ENCODE measurements at places on chromosomes 1 and 21. TPM values are rescaled to one million over a fixed set of nuclear protein-coding genes. Genes with fewer than 3 reads are reported as not detected.

DNA sequence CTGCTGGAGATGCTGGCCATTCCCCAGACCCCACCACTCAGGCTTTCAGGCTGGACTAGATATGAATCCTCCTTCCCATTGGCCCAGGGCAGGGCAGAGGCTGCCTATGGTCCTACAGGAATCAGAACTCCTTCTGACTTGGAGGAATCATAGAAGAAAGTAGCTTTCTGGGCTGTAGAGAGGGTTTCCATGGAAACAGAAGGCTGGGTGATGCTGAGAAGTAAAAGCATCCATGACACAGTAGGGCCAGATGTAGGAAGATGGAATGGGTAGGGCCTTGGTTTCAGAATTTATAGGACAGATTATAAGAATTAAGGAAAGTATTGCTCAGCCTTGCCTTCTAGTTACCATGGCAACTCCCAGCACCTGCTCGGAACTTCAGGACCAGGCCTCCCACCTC lies 9.0 kb downstream of the NT5C1A start:
- H3K36me3 ChIP-seq = no peaks in the 10 kb centered on the region
- H3K27ac ChIP-seq = no peak overlapping the region
- no peak overlapping the region for H3K4me3 ChIP-seq

DNA sequence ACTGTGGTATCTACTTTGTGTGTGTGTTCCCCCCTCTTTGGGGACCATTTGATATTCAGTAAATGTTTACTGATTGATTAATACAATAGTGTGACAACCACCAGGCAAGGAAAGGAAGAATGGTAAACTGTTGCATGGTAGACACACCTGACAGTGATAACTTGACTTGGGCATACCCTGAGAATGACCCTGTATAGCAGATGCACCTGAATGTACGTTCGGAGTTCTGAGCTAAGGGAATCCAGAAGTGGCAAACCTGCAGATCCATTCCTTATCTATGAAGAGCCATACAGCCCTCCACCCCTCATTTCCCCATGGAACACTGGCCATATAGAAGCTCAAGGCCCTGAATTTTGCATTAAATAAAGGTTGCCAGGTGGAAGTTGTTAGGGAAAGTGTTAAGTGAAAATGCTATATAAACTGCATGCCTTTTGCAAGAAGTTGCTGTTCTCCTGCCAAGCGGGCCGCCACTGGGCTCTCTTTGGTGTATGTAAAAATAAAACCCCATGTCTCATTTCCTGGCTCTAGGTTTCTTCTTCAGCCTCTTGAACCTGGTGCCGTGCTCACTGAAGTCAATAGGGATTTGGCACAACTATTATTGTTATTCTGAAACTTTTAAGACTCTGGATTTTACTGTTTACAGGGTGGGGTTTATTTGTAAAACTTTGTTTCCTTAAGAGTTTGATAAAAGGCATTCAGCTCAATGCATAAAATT lies 32.6 kb upstream of the DENND1B start:
- no peaks in the 10 kb centered on the region for H3K36me3 ChIP-seq
- H3K27me3 ChIP-seq = no peaks in the 10 kb centered on the region
- no peak for DNase-seq
- no peak overlapping the region for H3K27ac ChIP-seq

DNA sequence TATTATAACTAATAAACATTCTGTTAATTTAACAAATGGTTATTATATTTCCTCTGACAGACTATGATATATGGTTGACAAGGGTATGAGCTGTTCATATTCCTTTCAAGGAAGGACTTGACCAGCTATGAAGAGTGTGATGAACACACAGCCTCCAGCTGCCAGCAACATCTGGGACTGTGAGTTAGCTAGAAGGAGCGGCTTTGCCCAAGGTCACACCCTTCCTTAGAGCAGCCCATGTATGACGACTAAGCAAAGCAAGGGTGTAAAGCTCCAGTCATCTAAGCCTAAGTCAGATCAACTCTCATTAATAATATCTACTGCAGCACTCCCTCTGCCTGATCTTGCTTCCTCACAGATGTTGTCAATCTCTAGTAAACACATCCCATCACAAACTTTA lies 355.4 kb downstream of the PLPP3 start:
- H3K4me1 ChIP-seq = no peaks in the 10 kb centered on the region
- H3K36me3 ChIP-seq = no peaks in the 10 kb centered on the region
- H3K4me3 ChIP-seq = no peak overlapping the region
- H3K27me3 ChIP-seq = no peaks in the 10 kb centered on the region
- DNase-seq = no peak

DNA sequence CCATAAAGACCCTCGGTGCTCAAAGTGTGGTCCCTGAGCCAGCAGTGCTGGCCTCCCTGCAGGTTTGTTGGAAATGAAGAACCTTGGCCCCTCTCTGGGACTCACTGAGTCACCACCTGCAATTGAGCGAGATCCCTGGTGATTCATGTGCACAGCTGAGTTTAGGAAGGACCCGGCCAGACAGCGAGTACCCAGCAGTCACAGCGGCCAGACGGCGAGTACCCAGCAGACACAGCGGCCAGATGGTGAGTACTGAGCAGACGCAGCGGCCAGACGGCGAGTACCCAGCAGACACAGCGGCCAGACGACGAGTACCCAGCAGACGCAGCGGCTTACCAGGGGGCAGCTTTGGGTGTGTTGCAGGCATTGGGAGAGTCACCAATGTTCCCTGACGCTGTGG lies 123.8 kb downstream of the PRDM16 start:
- H3K4me1 ChIP-seq = no peaks in the 10 kb centered on the region
- H3K27ac ChIP-seq = no peak overlapping the region
- no peaks in the 10 kb centered on the region for H3K27me3 ChIP-seq
- no peaks in the 10 kb centered on the region for H3K36me3 ChIP-seq

GRCh38 chr1:9249534-9250410 lies 15.2 kb downstream of the H6PD start:
- no peak overlapping the region for H3K4me3 ChIP-seq
- DNase-seq = peak; percentile 96
- H3K27ac ChIP-seq = peak overlapping the region; percentile 11
- peaks cover 14% of the 10 kb centered on the region for H3K4me1 ChIP-seq
- no peaks in the 10 kb centered on the region for H3K36me3 ChIP-seq
- no peaks in the 10 kb centered on the region for H3K27me3 ChIP-seq

DNA sequence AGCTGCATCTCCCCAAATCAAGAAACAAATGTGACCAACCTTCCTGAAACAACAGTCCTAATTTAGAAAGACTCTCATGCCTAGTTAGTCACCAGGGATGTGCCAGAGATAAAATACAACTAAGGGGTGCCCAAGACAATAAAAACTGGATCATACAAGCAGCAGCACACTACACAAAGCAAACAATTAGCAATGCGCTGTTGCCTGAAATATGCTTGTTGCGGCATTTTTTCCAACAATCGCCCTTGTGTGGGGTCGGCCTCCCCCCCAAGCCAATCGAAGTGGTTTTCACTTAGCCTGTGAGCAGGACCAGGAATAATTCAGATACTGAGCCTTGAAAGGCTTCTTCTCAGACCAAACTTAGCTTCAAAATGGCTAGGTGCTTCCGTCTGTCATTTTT lies 1.4 kb upstream of the STMN1 start:
- H3K27me3 ChIP-seq = no peaks in the 10 kb centered on the region
- DNase-seq = no peak
- no peaks in the 10 kb centered on the region for H3K4me1 ChIP-seq
- peaks cover 17% of the 10 kb centered on the region for H3K36me3 ChIP-seq
- no peak overlapping the region for H3K27ac ChIP-seq

- no peak overlapping the region for H3K4me3 ChIP-seq
- H3K27me3 ChIP-seq = peaks cover 22% of the 10 kb centered on the region
- no peak overlapping the region for H3K27ac ChIP-seq
- DNase-seq = no peak
- no peaks in the 10 kb centered on the region for H3K36me3 ChIP-seq
Measured at GRCh38 chr1:206761159-206761768, 9.3 kb upstream of the IL19 start.

DNA sequence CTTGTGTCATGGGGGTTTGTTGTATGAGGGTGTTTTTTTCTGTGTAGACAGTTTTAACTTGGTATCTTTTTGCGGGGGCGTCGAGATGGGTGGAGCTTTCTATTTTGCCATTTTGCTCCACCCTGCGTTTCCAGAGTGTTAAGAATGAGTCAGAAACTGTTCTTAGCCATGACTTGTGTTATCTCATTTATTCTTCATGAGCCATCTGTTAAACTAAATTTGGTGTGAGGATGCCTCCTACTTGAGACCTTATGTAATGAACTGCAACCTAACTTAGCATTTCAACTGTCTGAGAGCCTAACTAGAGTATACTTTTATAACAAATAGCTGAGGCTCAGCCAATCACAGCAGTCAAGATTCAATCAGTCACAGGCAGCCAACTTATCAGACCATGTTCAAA lies 1873.5 kb downstream of the NCAM2 start:
- no peak overlapping the region for H3K27ac ChIP-seq
- no peaks in the 10 kb centered on the region for H3K36me3 ChIP-seq
- H3K27me3 ChIP-seq = no peaks in the 10 kb centered on the region

DNA sequence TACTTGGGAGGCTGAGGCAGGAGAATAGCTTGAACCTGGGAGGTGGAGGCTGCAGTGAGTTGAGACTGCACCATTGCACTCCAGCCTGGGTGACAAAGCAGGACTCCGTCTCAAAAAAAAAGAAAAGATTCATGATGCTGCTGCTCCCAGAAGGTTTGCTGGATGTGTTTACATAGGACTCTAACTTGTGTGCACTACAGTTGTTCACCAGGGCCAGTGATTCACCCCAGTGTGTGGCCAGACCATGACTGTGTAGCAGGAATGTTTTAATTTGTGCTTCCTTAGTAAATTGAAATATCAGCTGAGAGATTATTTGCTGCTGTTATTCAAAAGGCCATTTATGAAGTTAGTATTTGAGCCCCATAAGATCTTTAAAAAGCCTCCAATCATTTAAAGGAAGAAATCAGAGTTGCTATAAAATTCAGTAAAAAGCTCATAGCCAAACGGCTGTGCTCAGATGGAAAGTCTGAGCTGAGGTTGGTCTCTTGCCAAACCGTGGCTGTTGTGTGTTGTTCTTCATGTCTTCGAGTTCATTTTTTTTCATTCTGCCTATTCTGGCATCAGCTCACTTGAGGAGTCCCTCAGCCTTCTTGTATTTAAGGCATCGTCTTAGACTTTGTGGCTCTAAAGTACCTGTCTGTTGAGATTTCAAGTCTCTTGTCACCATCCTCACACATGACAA lies 18.1 kb upstream of the PGD start:
- H3K4me3 ChIP-seq = no peak overlapping the region
- H3K4me1 ChIP-seq = no peaks in the 10 kb centered on the region
- DNase-seq = no peak
- peaks cover 45% of the 10 kb centered on the region for H3K36me3 ChIP-seq
- H3K27me3 ChIP-seq = no peaks in the 10 kb centered on the region

- no peak overlapping the region for H3K27ac ChIP-seq
- peak; percentile 5 for DNase-seq
- no peaks in the 10 kb centered on the region for H3K36me3 ChIP-seq
- peaks cover 7% of the 10 kb centered on the region for H3K4me1 ChIP-seq
- no peaks in the 10 kb centered on the region for H3K27me3 ChIP-seq
Measured at GRCh38 chr1:45911634-45912033, 108.2 kb downstream of the MAST2 start.

DNA sequence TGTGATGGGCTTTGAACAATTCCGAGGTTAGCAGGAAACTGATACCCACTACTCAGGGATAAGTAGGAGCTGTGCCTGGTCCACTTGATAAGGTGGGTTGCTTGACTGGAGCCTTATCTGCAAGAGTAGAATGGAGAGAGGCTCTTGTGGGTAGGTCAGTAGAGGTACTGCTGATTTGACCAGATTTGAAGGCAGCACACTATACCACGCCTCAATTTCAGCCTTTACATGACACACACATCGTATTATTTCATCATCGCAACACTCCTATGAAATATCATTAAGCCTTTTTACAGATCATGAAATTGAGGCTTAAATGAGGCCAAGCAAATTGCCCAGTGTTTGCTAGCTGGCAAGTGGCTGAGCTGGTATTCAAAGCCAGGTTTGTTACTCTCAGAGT lies 69.6 kb downstream of the KCNJ15 start:
- H3K27me3 ChIP-seq = no peaks in the 10 kb centered on the region
- no peak for DNase-seq
- H3K36me3 ChIP-seq = no peaks in the 10 kb centered on the region

DNA sequence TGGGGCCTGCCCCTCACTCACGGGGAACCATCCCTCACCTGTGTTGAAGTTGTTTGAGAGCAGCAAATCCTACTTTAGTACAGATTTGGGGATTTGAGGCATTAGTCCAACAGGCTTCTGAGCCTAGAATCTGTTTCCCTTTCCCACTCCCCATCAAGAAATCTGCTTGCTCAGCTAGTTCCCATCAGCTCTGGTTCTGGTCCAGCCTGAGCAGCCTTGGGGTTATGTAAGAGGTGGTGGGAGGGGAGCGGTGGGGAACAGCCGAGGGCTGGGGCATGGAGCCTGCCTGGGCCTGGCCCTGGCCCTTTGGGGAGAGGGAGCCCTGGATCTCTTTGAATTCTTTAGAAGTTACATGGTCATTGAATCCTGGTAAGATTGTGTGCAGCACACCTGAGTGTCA lies 4.1 kb downstream of the GSTM5 start:
- no peak for DNase-seq
- H3K27ac ChIP-seq = no peak overlapping the region
- H3K4me3 ChIP-seq = no peak overlapping the region
- H3K36me3 ChIP-seq = no peaks in the 10 kb centered on the region

GRCh38 chr1:65020774-65021173 lies 54.4 kb upstream of the JAK1 start:
- no peak for DNase-seq
- H3K27me3 ChIP-seq = no peaks in the 10 kb centered on the region
- no peaks in the 10 kb centered on the region for H3K36me3 ChIP-seq
- no peak overlapping the region for H3K4me3 ChIP-seq
- H3K27ac ChIP-seq = no peak overlapping the region

- peak overlapping the region; percentile 48 for H3K4me3 ChIP-seq
- H3K27ac ChIP-seq = no peak overlapping the region
- peaks cover 35% of the 10 kb centered on the region for H3K36me3 ChIP-seq
- DNase-seq = peak; percentile 52
- H3K4me1 ChIP-seq = peaks cover 2% of the 10 kb centered on the region
Measured at GRCh38 chr1:51423073-51423821, 92.9 kb upstream of the TTC39A start.

GRCh38 chr1:186854102-186854501 lies 25.4 kb downstream of the PLA2G4A start:
- no peak overlapping the region for H3K4me3 ChIP-seq
- no peaks in the 10 kb centered on the region for H3K36me3 ChIP-seq
- no peak for DNase-seq

BSND gene
- 0.15 TPM for total RNA-seq

SPRR2A gene
- total RNA-seq = not detected

TMEM63A gene
- 194 TPM for total RNA-seq

SPRR3 gene
- total RNA-seq = not detected

CLDN17 gene
- not detected for total RNA-seq

OR2L8 gene
- total RNA-seq = not detected

INPP5B gene
- total RNA-seq = 19.9 TPM

FNDC10 gene
- 8.2 TPM for total RNA-seq

ILF2 gene
- 280 TPM for total RNA-seq

CCDC30 gene
- total RNA-seq = 6.2 TPM

AMY2A gene
- total RNA-seq = not detected

HSD3B1 gene
- not detected for total RNA-seq

HSD3B2 gene
- total RNA-seq = not detected

CYP4A11 gene
- 2.1 TPM for total RNA-seq

OR2L2 gene
- not detected for total RNA-seq
